ENCODE measurements at places on chromosomes 13 and 19.
A peak's percentile ranks its signal among the peaks of the same experiment; 100 is the strongest.

- DNase-seq: no peak
Observed at GRCh38 chr13:100532090-100532766, 56.4 kb downstream of the GGACT start.

- no peak for DNase-seq
Observed at GRCh38 chr13:35285677-35286076, 190.8 kb downstream of the MAB21L1 start.

DNA sequence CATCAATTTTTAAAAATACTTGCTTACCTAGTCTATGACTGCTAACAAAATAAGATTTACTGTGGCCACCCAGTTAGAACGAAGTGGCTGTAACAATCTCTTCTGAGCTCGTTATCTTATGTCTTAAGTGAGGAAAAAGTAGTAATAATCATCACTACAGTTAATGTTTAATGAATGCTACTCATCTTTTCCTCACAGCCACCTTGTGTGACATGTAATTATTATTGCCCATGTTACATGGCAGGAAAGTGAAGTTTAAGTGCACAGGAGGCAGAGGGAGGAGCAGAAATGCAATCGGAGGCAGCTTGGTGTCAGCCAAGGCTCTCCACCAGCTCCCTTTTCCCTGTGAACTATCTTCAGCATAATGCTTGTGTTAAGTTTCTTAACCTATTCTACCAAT lies 260.3 kb downstream of the B3GLCT start:
- DNase-seq: no peak

DNA sequence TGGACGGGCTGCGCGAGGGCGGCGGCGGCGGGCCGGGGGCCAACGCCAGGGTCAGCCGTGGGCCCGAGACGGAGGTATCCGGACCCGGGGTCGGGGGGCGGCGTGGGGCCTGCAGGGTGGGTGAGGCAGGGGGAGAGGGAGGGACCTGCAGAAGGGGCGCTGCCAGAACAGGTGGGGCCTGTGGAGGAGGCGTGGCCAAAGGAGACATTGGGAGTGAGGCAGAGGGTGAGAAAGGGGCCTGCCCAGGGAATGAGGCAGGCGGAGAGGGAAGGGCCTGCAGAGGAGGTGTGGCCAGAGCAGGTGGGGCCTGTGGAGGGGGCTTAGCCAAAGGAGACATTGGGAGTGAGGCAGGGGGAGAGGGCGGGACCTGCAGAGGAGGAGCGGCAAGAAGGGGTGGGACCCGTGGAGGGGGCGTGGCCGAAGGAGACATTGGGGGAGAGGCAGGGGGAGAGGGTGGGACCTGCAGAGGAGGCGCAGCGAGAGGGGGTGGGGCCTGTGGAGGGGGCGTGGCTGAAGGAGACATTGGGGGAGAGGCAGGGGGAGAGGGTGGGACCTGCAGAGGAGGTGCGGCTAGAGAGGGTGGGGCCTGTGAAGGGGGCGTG lies 4.2 kb downstream of the PRR36 start:
- DNase-seq: peak; percentile 50

GRCh38 chr13:70034286-70034685 lies 73.3 kb upstream of the ATXN8OS start:
- no peak for DNase-seq

- no peak for DNase-seq
Observed at GRCh38 chr19:31316201-31316951, 32.9 kb downstream of the TSHZ3 start.

DNA sequence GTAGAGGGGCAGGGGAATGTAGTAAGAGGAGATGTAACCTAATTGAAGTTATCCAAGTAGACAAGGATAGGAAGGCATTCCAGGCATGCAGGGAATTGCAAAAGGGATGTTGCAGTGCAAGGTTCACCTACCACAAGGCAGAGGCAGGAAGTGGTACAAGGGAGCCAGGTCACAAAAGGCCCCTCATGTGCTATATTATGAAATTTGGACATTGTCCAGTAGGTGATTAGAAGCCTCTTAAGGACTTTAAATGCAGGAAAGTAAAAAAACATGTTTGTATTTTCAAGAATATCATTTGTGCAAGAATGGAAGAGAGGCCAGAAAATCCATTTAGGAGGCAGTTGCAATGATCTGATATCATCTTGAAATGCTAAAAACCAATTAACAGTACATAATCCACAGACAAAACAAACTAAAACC lies 111.4 kb downstream of the FRY start:
- DNase-seq: no peak

DNA sequence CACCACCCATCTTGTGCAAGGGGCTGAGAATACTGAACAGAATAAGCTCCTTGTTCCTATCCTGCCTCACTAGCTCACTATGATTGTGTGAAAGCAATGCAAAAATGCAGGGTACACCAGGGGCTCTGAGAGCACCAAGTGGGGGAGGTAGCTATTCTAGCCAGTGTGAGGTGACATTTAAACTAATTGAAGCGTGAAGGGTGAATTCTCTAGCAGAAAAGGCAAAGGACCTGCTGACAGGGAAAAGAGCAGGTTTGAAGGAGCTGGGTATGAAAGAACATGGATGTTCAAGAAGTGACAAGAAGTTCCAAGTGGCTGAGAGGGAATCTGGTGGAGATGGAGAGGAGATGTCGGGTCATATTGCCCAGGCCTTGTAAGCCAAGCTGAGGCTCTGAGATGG lies 64.2 kb downstream of the SIAH3 start:
- no peak for DNase-seq

DNA sequence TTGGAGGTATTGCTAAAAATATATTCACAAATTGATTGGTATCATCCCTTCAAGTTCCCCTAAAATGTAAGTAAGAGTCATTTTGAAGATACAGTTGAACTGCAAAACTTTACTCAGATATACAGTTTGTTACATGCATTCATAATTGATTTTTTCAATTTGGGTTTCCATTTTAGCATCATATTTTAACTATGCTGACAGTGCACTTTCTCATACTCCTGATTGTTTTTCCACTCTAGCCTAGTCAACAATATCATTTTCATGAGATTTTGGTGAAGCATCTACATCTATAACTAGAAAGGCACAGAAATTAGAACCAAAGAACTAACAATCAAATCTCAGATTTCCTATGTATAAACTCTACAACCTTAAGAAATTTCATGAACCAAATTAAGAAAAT lies 2850.4 kb upstream of the PCDH20 start:
- DNase-seq: no peak

DNA sequence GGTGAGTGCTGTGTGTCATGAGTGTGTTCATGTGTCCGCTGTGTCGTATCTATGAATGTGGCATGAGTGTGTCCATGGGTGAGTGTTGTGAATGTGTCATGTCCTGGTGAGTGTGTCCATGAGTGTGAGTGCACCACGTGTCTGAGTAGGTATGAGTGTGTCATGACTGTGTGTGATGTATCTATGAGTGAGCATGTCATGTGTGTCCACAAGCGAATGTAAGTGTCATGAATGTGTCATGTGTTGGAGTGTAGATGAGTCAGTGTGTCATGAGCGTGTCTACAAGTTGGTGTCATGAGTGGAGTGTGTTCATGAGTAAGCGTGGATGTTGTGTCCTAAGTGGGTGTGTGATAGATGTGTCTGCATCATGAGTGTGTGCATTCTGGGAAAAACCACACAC lies 129.4 kb downstream of the TUBA3C start:
- DNase-seq: no peak

DNA sequence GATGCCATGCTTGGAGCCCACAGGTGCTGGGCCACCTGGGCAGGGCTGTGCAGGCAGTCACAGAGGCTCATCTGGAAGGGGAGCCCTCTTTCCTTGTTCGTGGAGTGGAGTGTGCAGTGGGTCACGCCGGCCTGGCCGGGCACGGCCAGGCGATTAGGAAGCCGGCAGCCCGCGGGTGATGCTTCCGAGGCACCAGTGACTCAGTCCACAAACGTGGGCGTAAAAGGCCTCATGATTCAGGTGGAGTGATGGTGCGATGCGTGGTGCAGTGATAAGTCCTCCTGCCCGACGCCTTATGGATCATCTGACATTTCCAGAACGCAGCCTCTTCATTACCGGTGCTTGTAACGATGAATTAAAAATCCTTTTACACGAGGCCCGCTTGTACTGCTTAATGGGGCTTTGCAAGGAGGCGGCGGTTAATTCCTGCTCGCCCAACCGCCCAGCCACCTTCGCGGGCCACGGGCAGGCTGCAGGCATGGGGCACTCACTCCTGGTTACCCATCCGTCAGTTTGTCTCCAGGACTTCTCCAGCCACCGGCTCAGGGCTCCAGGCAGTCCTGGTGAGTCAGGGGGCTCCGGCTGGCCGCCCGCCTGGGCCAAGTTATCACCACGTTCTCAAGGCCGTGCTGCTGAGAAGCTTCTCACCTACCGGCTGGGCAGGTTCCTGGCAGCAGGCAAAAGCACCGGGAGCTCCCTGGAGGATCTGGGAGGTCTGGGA lies 172.4 kb downstream of the KDM4B start:
- no peak for DNase-seq

GRCh38 chr19:5958074-5958850 lies 19.7 kb downstream of the RANBP3 start:
- DNase-seq: no peak

Data from T-helper 9 cell (primary cell).